ENCODE measurements at places on chromosomes 3 and 15. TPM values are rescaled to one million over a fixed set of nuclear protein-coding genes. Genes with fewer than 3 reads are reported as not detected.

Gene MAP3K13
- total RNA-seq: 23.5 TPM

Gene GOLGA6A
- total RNA-seq: not detected

Gene RASL12
- total RNA-seq: 0.08 TPM

Gene PRR20G
- not detected for total RNA-seq

Gene PXYLP1
- total RNA-seq: 21.4 TPM

Gene FILIP1L
- 3.7 TPM for total RNA-seq

Gene GRK7
- 0.20 TPM for total RNA-seq

Gene FEZF2
- total RNA-seq: not detected

Gene TRAT1
- total RNA-seq: 0.08 TPM

Gene WWTR1
- 49.1 TPM for total RNA-seq

Gene PLA2G4F
- not detected for total RNA-seq

Gene ARGFX
- total RNA-seq: 1.1 TPM

Gene GOLIM4
- 40.4 TPM for total RNA-seq

GRCh38 chr15:86906376-86906775 is 826.7 kb downstream of the AGBL1 start:
- H3K4me3 ChIP-seq: no peak overlapping the region
- no peak overlapping the region for H3K27ac ChIP-seq

- H3K4me3 ChIP-seq: no peak overlapping the region
- H3K27ac ChIP-seq: no peak overlapping the region
- H3K27me3 ChIP-seq: no peaks in the 10 kb centered on the region
- peak; percentile 67 for DNase-seq
Measured at GRCh38 chr3:137687181-137687879, 76.8 kb upstream of the SOX14 start.

GRCh38 chr3:65889707-65890099 is 149.0 kb downstream of the MAGI1 start:
- H3K36me3 ChIP-seq: no peaks in the 10 kb centered on the region
- H3K4me3 ChIP-seq: no peak overlapping the region
- no peak overlapping the region for H3K27ac ChIP-seq
- 0 out of 2 replicates have a peak, but pooled peaks cover 2% of the 10 kb centered on the region for H3K4me1 ChIP-seq
- DNase-seq: no peak

DNA sequence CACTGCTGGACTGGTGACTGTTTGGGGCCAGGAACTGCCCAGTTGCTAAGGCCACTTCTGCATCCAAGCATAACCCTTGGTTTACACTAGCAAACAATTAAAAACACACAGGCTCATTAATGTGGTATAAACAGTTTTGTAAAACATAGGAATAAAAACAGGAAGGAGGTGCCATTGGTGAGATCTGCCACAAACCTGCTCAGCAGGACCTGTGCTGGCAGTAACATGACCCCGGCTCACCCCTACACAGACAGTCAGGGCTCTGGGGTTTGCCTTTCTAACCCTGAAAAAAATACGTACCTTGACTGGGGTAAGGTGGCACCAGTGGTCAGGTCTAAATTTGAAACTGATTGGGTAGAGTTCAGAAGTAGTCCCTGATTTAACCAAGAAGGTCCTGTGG is 76.2 kb downstream of the ATP1B3 start:
- H3K27ac ChIP-seq: no peak overlapping the region
- H3K4me1 ChIP-seq: peaks cover 23% of the 10 kb centered on the region
- H3K4me3 ChIP-seq: no peak overlapping the region
- peaks cover 18% of the 10 kb centered on the region for H3K36me3 ChIP-seq
- no peaks in the 10 kb centered on the region for H3K27me3 ChIP-seq

GRCh38 chr15:100438570-100438969 is 90.2 kb downstream of the CERS3 start:
- H3K27me3 ChIP-seq: no peaks in the 10 kb centered on the region
- no peaks in the 10 kb centered on the region for H3K36me3 ChIP-seq
- no peak overlapping the region for H3K27ac ChIP-seq
- peak; percentile 60 for DNase-seq
- H3K4me1 ChIP-seq: no peaks in the 10 kb centered on the region
- H3K4me3 ChIP-seq: no peak overlapping the region

DNA sequence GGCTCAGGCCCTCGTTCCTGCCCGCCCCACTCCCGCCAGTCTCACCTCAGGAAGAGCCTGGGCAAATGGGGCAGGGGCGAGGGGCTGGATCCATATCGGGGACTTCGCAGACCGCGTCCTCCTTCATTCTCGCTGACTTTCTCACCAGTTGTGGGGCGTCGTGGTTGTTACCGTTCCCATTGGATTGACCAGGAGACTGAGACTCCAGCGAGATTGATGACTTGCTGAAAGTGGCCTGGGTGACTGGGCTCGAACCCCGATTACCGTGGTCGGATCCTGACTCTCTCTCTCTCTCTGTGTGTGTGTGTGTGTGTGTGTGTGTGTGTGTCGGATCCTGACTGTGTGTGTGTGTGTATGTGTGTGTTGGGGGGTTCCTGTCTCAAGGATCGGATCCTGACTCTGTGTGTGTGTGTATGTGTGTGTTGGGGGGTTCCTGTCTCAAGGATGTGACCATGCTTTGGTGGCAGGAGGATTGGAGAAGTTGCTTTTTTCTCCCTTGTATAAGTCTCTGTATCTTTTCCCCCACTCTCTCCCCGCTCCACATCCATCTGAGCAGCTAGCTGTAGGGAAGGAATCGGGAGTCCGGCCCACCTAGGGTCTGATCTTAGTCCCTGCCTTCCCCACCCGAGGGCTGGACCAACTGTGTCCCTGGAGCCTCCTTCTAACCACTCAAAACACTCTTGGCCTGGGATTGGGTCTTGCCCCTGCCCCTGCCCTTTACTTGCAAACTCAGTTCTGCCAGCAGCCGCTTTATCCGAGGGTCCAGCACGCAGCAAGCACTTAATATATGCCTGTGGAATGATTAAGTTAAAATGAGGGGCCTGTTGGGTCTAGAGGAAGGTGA is 603 bp downstream of the PLEKHO2 start:
- H3K36me3 ChIP-seq: no peaks in the 10 kb centered on the region
- H3K4me1 ChIP-seq: peaks cover 26% of the 10 kb centered on the region
- peak; percentile 55 for DNase-seq
- H3K27me3 ChIP-seq: no peaks in the 10 kb centered on the region
- peak overlapping the region; percentile 99 for H3K4me3 ChIP-seq

GRCh38 chr3:107841831-107842230 is 249.0 kb downstream of the CD47 start:
- no peaks in the 10 kb centered on the region for H3K27me3 ChIP-seq
- DNase-seq: no peak
- H3K36me3 ChIP-seq: no peaks in the 10 kb centered on the region
- H3K4me1 ChIP-seq: no peaks in the 10 kb centered on the region
- no peak overlapping the region for H3K27ac ChIP-seq
- H3K4me3 ChIP-seq: no peak overlapping the region

DNA sequence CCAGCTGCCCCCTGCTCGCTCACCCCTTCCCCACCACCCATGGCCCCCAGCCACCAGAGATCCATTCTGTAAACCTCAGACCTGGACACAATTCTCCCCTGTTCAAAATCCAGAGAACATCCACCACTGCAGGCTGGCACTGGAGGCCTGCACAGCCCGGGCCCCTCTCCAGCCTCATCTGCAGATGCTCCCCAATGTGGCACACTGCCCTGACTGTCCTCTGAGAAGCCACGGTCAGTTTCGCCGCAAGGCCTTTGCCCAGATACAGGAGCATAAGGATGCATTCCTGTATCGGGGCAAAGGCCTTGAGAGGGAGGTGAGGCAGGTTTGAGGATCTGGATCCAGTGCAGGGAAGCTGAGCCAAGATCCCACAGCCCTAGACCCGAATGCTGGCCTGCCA is 175.4 kb upstream of the LINGO1 start:
- H3K4me1 ChIP-seq: peaks cover 9% of the 10 kb centered on the region
- H3K27ac ChIP-seq: no peak overlapping the region
- H3K27me3 ChIP-seq: no peaks in the 10 kb centered on the region
- no peak for DNase-seq
- no peak overlapping the region for H3K4me3 ChIP-seq

DNA sequence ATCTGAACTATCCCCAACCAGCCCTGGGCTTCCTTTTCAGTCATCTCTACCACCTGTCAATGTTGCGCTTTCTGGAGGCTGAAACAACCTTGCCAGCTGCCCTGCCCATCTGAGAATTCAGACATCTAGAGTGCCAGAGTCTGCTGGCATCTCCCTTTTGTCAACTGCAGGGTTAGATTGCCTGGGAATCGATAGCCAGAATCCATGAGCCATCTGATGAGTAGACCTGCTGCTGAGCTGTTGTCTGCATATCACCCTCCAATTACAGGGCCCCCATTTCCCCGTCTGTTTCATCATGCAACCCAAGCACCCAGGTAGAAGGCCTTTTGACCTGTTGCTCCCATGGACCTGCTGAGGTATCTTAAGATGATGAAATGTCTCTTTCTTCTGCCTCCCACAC is 280.1 kb downstream of the EPHB1 start:
- no peak overlapping the region for H3K4me3 ChIP-seq
- H3K27me3 ChIP-seq: no peaks in the 10 kb centered on the region
- H3K36me3 ChIP-seq: no peaks in the 10 kb centered on the region
- no peak for DNase-seq
- no peak overlapping the region for H3K27ac ChIP-seq

- H3K4me1 ChIP-seq: no peaks in the 10 kb centered on the region
- no peak for DNase-seq
- peaks cover 11% of the 10 kb centered on the region for H3K36me3 ChIP-seq
- H3K27me3 ChIP-seq: no peaks in the 10 kb centered on the region
Measured at GRCh38 chr3:183073839-183074238, 25.5 kb downstream of the MCCC1 start.

- no peak overlapping the region for H3K27ac ChIP-seq
- no peak overlapping the region for H3K4me3 ChIP-seq
- DNase-seq: no peak
- peaks cover 11% of the 10 kb centered on the region for H3K36me3 ChIP-seq
Measured at GRCh38 chr15:39979606-39980005, 45.7 kb downstream of the EIF2AK4 start.

DNA sequence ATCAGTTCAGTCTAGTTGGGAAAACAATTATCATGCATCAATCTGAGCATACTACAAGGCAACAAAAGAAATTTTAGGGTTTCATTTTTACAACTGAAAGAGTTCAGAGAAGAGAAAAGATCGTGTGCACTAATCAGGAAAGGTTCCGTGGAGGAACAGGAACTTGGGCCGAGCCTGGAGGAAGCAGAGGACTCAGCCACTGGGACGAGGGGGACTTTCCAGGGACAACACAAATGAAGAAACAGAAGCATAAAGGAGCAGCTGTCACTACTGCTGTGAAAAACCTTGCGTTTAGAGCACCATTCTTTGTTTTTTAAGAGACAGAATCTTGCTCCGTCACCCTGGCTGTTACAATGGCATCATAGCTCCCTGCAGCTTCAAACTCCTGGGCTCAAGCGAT is 60.5 kb downstream of the MYO1E start:
- no peak overlapping the region for H3K4me3 ChIP-seq
- H3K36me3 ChIP-seq: no peaks in the 10 kb centered on the region
- no peak overlapping the region for H3K27ac ChIP-seq
- DNase-seq: no peak
- H3K27me3 ChIP-seq: no peaks in the 10 kb centered on the region

DNA sequence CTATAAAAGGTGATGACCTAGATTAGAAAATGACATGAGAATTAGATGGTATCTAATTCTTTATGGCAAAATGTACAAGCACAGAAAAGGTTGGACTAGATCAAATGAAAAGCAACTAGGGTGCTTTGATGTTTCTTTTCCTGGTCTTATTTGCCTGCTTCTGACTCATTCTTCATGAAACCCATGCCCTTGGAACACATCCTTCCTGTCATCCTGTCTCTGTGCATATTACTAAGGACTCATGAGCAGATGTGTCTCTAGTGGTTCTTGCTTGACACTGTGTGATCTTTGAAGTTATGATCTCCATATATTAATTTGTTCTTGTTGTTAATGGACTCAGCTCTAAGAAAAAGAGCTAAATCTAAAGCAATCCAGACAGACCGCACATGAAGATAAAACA is 314.0 kb downstream of the ERC2 start:
- H3K27me3 ChIP-seq: no peaks in the 10 kb centered on the region
- 0 out of 2 replicates have a peak, but pooled peaks cover 4% of the 10 kb centered on the region for H3K4me1 ChIP-seq
- H3K4me3 ChIP-seq: no peak overlapping the region
- no peaks in the 10 kb centered on the region for H3K36me3 ChIP-seq
- DNase-seq: no peak

- no peaks in the 10 kb centered on the region for H3K4me1 ChIP-seq
- DNase-seq: no peak
- no peak overlapping the region for H3K27ac ChIP-seq
- H3K4me3 ChIP-seq: no peak overlapping the region
- no peaks in the 10 kb centered on the region for H3K27me3 ChIP-seq
Measured at GRCh38 chr3:131756405-131756804, 253.6 kb upstream of the MRPL3 start.

- no peaks in the 10 kb centered on the region for H3K4me1 ChIP-seq
- no peak overlapping the region for H3K27ac ChIP-seq
- no peak overlapping the region for H3K4me3 ChIP-seq
- DNase-seq: no peak
- H3K27me3 ChIP-seq: no peaks in the 10 kb centered on the region
- H3K36me3 ChIP-seq: no peaks in the 10 kb centered on the region
Measured at GRCh38 chr3:18217507-18218174, 207.5 kb downstream of the SATB1 start.

- H3K27ac ChIP-seq: no peak overlapping the region
- H3K36me3 ChIP-seq: no peaks in the 10 kb centered on the region
- no peak overlapping the region for H3K4me3 ChIP-seq
- no peaks in the 10 kb centered on the region for H3K4me1 ChIP-seq
Measured at GRCh38 chr15:61389334-61390028, 160.4 kb upstream of the RORA start.

Measured in SJCRH30 (cell line).